Right atrium auricular region (tissue), 2 donors: ENCODE measurements at places on chromosomes 11 and 22. TPM values are rescaled to one million over a fixed set of nuclear protein-coding genes. Genes with fewer than 3 reads are reported as not detected.

The FAM83F gene
- total RNA-seq = 4.4 TPM

The POU2F3 gene
- total RNA-seq = not detected

The SAA4 gene
- not detected for total RNA-seq

The RNF214 gene
- 11.0 TPM for total RNA-seq

The RAB36 gene
- total RNA-seq = 0.59 TPM

The GAB4 gene
- not detected for total RNA-seq

DNA sequence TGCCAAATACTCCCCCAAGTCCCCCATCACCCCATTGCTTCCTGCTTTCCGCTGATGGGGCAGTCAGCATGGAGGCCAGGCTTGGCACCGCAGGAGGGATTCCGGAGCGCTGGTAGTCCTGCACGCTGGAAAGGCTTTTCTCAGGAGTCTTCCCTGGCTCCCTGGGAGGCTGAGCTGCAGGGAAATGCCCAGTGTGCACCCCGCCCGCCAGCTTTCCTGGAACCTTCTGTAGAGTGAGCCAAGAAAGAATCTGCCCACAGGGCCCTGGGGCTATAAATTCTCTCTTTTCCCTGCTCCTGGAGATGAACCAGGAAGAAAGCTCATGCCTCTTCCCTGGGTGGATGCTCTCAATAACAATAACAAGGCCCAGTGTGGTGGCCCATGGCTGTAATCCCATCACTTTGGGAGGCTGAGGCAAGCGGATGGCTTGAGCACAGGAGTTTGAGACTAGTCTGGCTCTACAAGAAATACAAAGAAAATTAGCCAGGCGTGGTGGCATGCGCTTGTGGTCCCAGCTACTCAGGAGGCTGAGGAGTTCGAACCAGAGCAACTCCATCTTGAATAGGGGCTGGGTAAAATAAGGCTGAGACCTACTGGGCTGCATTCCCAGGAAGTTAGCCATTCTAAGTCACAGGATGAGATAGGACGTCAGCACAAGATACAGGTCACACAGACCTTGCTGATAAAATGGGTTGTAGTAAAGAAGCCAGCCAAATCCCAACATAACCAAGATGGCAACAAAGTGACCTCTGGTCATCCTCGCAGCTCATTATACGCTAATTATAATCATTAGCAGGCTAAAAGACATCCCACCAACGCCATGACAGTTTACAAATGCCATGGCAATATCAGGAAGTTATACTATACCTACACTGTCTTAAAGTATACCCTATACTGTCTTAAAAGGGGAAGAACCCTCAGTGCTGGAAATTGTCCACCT lies 46.4 kb upstream of the FTH1 start:
- no peak for DNase-seq

DNA sequence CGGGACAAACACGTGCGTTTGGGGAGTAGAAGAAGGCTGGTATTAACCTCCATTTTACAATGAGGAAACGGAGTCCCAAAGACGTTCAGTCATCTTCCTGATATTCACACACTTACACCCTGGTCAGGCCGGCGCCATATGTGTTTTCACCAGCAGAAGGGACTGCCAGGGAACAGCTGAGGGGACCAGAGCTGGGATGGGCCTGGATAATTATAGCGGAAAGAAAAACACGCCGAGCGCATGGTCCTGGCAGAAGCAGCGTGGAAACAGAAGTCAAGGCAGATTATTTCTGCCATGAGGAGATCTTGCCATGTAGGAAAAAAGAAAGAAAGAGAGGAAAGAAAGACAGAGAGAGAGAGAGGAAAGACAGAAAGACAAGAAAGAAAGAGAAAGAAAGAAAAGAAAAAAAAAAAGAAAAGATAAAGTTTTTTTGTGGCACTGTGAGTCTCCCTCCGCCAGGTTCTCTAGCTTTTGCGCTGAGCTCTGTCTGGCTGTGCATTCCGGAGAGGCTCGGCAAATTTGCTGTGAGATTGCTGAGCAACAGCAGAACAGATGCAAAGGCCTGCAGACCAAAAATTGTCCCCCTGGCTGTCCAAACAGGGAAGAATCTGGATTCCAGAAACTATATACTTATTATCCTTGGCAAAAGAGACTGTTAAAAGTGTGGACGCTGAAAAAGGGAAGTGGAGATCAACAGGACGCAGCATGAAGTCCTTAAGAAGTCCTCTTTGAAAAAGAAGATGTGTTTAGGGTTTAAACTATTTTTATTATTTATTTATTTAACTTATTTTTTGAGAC lies 1.3 kb upstream of the UCP2 start:
- DNase-seq = no peak

DNA sequence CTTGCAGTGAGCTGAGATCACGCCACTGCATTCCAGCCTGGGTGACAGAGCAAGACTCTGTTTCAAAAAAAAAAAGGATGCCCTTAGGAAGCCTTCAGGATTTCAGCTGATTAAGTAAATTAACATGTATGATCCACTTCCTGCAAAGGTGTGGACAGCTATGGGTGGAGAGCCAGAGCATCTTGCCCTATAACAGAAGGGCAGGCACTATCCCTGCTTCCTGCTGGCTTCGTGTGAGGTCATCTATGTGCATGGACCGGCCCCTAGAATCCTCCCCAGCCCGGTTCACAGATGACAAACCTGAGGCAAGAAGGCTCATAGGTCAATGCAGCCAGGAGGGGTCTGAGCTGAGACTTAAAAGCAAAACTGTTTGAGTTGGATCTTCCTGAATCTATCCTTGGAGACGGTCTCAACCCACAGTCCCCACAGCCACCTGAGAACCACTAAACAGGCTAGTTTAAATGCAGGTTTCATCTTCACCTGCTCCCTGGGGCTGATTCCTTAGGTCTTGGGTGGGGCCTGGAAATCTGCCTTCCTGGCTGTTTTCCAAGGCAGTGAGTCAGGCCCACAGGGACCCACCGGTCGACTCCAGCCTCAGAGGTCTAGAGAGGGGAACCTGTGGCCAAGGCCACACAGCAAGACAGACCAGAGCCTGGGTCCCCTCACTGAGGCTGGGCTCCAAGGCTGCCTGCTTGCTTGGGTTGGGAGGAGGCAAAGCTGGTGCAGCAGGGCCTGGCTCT lies 55.2 kb upstream of the MPEG1 start:
- no peak for DNase-seq

GRCh38 chr11:76615950-76616349 lies 54.6 kb downstream of the LRRC32 start:
- peak; percentile 89 for DNase-seq

- DNase-seq = no peak
Observed at GRCh38 chr11:121300313-121300971, 7.9 kb downstream of the SC5D start.

GRCh38 chr11:114738954-114739353 lies 60.6 kb downstream of the NXPE2 start:
- no peak for DNase-seq

DNA sequence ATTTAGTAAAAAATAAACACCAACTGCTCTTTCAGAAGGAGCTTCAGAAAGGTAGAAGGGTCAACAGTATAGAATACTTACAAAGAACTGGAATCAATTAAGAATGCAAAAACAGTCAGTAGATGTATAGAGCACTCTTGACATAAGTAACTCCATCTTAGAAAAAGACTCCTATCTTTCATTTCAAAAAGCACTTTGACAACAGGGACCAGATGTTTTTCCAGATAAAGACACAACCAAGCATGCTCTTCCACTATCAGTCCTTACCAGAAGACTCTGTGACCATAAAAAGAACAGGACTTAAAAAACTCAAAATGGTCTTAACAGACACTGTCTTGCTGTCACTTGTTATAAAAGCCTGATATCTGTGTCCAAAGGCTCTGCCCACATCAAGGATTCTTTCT lies 5.2 kb downstream of the SLC25A17 start:
- DNase-seq = no peak

- no peak for DNase-seq
Observed at GRCh38 chr11:88508759-88509581, 171.4 kb upstream of the CTSC start.

- peak; percentile 69 for DNase-seq
Observed at GRCh38 chr11:119474682-119475596, 52.0 kb upstream of the THY1 start.

DNA sequence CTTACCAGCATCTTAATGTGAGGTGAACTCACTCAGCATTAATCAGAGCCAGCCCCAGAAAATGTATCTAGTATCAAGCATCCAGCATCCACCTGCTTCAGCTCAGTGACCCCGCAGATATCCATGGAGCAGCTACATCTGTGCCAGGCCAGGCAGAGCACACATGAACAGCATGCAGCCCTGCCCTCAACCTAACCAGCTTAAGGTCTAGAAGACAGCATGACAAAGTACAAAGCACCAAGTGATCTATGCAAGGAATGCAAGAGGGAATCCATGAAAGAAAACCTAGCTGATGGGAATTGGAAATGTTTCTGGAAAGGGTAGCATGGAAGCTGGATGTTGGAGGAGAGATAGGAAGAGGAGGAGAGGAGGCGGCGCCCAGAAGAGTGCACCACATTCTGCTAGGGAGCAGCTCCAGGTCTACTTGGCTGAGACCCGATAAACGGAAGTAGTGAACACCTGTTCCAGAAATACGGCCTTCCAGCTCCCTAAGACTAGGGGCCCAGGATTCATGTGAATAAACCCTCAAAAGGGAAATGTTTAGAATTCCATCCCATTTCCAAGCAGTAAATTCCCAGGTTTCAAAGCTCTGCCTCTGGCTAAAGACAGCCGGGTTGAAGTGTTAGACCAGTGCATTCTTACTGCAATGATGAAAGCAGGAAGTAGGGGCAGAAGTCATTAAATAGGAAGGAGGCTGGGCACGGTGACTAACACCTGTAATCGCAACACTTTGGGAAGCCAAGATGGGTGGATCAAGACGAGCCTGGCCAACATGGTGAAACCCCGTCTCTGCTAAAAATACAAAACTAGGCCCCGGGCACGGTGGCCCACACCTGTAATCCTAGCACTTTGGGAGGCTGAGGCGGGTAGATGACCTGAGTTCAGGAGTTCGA lies 23.5 kb upstream of the L3MBTL2 start:
- DNase-seq = no peak

DNA sequence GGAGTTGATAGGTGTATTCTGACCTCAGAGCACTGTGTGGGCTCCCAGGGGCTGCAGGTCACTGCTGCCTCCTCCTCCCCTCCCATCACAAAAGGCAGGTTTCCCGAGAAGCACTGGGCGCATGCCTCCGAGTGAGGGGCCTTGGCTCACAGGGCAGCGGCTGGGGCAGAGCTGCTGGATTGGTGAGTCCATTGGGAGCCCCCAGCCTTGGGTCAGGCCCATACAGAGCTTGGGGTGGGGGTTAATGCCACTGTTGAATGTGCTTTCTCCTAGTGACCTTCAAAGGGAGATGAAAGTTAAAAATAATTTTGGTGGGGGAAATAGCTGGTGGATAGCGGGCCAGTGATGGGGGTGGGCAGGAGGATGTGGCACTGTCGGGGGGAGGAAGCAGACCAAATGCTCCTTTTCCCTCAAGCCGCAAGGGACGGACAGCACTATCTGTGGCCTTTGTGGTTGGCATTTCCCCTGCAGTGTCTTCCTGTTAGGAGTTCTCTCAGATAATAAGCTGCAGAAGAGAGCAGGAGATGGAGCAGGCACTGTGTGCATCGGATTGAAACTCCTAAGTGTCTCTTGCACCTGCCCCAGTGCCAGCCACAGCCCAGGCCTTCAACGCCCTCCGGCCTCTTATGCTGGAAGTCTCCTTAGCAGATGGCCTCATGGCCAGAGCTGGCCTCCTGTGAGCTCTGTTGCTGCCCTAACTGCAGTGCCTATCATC lies 3.2 kb downstream of the TUBA8 start:
- DNase-seq = no peak

DNA sequence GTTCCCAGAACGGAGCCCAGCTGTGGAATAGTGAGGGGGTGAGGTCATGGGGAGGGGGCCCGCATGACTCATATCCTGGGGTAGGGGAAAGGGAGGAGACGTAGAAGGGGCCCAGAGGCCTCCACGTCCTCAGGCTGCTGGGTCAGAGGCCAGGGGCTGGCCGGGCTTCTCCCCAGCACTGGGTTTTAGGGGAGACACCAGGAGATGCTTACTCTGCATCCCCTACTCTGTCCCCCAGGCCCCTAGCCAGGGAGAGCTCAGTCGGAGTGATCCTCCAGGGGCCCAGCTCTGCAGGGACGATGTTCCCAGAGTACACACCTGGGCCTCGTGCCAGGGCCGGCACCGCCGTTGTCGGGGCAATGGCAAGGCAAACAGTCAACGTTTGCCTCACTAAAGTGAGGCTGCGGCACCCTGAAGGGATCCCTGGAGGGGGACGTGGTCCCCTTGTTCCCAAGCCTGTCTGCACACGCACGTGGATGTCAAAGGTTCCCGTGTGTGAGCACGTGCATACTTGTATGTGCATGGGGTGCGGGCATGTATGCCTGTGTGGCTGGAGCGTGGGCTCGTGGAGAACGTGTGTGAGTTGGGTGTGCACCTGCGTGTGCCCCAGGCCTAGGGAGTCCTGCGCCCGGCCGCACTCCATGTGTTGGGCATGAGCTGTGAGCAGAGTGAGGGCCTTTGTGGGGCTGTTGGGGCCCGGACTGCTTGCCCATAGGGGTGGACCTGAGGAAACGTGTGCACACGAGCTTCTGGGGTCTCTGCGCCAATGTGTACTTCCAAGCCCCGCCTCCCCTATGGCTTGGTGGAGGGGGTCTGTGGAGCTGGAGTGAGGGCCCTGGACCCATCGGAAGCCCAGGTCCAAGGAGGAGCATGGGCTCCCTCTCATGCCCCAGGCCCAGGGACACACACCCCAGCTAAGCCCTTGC lies 14.2 kb downstream of the PRR33 start:
- DNase-seq = no peak

DNA sequence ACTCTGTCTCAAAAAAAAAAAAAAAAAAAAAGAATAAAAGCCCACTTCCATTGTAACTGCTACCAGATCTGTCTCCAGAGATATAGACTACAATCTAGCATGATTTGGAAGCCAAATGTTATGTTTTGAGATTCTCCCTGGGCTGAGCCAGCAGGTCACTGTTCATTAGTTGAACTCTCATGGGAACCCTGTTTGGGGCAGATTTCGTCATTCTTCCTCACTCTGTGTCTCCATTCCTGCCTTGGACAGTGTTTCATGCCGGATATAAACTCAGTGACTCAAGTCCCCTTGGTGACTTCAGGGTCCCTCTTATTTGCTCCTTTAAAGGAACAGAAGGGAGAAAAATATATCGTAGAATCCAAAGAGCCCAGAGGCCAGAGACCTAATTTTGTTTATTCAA lies 378.1 kb downstream of the LARGE1 start:
- DNase-seq = no peak

GRCh38 chr11:36326524-36327419 lies 30.7 kb downstream of the PRR5L start:
- DNase-seq = no peak

GRCh38 chr22:27668828-27669797 lies 132.4 kb downstream of the MN1 start:
- DNase-seq = peak; percentile 90
